Activated CD4-positive, alpha-beta T cell treated with anti-CD3 and anti-CD28 coated beads, Interleukin-2, amount 50 U/mL, for 48 hours (primary cell): ENCODE measurements at places on chromosomes 1 and 21.

DNA sequence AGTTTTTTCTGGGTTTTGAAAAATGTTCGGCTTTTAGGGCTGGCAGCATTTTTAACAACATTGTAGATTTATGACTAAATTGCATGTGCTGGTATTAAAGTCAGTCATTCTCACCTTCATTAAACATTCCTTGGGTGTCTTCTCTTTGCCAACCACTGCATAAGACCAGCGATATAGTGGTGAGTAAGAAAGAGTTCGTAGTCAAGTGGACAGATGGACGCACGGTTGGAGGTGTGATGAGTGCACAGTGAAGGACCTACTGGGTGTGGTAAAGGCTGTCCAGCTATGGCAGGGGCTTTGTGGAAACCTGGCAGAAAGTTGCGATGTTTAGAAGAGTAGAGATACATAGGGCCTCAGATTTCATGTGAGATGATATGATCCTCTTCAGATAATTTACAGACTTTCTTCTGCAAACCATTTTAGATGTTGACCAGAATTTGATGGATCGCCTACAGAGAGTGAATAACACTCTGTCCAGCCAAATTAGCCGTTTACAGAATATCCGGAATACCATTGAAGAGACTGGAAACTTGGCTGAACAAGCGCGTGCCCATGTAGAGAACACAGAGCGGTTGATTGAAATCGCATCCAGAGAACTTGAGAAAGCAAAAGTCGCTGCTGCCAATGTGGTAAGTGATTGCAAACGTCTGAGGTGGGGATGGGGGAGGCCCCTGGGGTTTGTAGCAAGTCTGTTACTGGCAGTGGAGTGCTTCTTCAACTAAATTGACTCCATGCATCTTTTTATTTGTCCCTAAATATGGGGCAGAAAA is 56.0 kb upstream of the LAMC2 start:
- no peak for DNase-seq

GRCh38 chr1:196148367-196148970 is 459.8 kb downstream of the KCNT2 start:
- DNase-seq = no peak

DNA sequence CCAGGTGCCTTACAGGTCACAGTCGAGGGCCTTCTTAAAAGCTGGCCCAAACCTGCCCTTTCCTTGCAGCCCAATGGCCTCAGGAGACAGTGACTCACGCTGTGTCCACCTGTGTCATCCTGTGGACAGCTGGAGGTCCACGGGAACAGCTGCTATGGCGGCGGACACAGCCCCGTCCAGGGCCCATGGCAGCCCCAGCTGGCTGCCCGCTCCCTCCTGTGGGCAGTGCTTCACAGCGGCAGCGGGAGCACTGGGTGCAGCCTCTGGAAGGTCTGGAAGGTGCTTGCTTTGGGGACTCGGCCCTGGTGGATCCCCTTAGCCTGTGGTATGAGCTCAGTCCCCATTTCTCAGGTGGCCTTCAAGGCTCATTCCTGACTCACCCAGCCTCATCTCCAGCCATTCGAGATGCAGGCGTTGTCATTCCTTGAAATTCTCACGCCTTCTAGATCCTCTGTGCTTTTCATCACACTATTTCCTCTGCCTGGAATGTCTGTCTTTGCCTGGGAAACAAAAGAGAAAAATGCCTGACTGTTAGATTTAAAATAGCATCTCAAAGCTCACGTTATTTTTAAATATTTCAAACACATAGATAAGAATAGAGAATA is 86.8 kb downstream of the KIF26B start:
- DNase-seq = no peak

- no peak for DNase-seq
Measured at GRCh38 chr21:41247561-41248545, 68.7 kb upstream of the FAM3B start.

- no peak for DNase-seq
Measured at GRCh38 chr1:167118188-167118587, 24.3 kb downstream of the STYXL2 start.

DNA sequence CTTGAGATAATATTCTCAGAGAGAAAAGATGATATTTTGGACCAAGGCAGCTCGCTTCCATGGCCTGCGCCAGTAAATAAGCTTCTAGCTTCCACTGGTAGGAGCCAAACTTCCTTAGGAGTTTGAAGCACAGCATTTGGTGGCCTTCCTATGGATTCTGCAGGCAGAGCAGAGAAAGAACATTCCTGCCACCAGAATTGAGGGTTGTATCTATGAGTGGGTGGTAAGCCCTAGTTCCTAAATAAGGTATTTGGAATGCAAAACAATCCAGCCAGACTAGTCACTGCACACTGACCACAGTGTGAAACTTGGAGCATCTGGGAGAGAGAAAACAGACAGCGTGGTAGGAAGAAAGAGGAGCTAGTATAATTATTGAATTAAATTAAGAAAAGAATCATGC is 54.1 kb upstream of the BCAR3 start:
- DNase-seq = no peak

GRCh38 chr1:235906436-235906835 is 39.7 kb upstream of the LYST start:
- DNase-seq = no peak

- DNase-seq = no peak
Measured at GRCh38 chr1:108504447-108504846, 54.3 kb downstream of the NBPF6 start.
